ENCODE measurements at places on chromosomes 2 and 18.

DNA sequence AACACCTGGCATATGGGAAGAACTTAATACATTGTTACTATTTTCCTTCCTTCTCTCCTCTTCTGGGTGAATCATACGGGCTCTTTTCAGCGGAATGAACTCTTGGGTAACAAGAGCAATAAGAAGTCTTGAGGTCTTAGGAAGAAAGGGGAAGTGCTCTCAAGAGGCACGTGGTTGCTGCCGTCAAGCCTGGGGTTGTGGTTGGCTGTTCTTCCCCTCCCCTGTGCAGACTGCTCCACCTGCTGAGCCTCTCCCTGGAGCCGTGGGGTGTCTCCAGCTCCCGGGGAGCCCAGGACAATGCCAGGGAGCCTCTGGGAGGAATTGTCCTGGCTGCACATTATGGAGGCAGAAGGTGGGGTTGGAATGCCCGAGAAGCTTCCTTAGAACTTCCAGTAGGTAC lies 19.4 kb downstream of the TOGARAM2 start:
- DNase-seq = no peak

- DNase-seq = no peak
These were observed 59.7 kb upstream of the SALL3 start for GRCh38 chr18:78919956-78920355.

GRCh38 chr18:66167829-66168684 lies 417.2 kb downstream of the CDH7 start:
- DNase-seq = no peak

DNA sequence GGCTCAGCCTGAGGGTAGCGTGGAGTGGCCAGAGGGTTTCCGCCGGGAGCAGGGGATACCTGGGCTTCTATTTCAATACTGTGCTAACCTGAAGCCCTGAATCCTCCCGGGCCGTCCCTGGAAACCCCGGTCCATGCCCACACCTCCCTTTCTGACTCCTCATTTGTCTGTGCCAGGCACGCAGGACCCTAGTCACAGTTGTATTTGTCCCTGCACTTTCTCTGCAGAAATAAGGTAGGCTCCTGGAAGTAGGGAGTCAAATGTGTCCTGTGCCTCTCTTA lies 418.8 kb upstream of the HS6ST1 start:
- DNase-seq = no peak

DNA sequence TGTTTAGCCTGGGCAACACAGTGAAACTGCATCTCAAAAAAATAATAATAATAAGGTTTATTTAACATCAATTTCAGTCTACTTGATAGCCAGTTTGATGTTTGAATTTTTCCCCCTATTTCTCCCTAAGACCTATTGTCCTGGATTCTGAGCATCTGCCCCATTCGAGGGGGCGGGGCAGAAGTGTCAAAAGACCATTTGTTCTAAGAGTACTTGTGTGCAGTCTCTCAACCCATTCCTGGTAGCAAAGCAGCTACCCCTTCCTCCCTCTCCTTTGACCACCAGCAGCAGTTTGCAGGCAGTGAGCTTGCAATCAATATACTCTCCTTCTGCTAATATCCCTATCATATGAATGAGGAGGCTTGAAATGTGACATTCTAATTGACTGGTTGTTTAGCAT lies 71.9 kb downstream of the VWC2L start:
- no peak for DNase-seq

- DNase-seq = no peak
These were observed 685.1 kb downstream of the NRXN1 start for GRCh38 chr2:50346629-50347357.

DNA sequence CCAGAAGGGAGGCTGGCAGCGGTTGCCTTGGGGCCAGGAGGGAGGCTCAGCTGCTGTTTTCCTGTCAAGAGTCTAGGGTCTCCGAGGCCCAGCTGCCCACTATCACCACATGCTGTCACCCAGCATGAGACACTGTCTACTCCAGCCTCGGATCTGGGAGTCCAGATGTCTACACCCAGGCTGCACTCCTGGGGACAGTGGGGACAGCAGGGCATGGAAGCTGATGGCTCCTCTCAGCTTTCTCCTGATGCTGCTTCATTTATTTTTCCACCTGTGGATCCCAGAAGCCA lies 134.0 kb downstream of the PTGR3 start:
- no peak for DNase-seq

DNA sequence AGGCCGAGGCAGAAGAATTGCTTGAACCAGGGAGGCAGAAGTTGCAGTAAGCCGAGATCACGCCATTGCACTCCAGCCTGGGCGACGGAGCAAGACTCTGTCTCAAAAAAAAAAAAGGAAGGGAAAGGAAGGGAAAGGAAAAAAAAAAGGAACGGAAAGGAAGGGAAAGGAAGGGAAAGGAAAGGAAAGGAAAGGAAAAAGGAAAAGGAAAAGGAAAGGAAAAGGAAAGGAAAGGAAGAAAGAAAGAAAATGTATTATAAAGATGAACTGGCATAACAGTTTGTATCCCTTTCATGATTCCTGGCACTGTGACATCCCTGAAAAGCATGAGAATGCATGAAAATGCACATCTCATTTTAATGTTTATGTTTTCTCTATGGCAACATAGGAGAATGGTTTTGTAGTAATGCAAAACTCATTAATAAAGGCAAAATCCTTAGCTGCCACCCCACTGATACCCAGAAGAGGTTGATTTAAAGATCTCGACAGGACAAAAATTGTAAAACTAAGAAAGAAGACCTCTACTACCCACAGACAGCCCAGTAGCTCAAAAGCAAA lies 11.5 kb upstream of the MREG start:
- no peak for DNase-seq

- no peak for DNase-seq
These were observed 264.4 kb upstream of the FIGN start for GRCh38 chr2:164000176-164000575.

DNA sequence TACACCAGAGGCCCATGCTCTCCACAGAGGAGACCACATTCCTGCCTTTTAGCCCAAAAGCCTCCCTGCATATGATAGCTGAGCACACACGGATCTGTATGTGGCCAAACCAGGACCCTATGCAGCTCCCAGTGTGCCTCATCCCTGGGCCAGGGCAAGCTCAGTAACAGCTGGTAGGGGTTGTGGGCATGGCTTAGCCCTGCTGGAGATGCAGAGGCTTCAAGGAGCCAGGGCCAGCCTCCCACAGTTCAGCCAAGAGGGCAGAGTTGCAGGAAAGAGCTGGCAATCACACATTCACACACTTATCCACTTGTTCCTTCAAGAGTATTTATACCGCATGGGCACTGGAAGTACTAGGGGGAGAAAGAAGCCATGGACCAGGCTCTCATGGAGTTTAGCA lies 1.6 kb upstream of the LIMS2 start:
- DNase-seq = no peak

GRCh38 chr2:32067549-32067948 lies 4.2 kb downstream of the SPAST start:
- DNase-seq = no peak

DNA sequence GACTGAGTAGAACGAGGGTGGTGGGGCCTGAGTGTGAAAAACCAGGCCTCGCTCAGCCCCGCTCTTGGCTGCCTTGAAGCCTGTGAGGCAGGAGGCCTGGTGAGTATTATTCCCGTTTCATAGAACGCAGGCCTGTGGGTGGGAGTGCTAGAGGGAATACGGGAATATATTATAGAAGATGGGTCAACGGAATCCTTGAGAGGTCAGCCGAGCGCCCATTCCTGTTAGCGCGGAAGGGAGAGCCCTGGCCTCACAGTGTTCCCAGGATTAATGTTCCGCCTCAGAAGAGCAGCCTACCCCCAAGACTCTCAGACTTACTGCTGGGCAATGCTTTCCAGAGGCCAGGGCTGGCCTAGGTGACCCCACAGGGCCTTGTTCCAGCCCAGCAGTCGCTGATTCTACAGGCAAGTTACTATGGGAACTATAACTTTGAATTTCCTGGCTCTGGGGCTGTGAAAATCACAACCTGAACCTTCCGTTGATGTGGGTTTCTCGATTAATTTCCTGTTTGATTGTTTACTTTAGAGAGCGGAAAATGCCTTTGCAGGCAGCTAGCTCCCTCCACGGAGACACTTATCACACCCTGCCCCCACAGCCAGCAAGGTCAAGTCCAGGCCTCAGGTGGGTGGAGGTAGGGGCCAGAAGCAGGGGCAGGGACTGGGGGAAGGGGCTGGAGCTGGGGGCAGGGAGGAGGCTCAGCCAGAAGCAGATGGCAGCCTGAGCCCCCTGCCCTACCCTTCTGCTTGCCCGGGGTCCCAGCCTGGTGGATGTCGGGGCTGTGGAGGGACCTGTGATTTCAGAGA lies 108.3 kb downstream of the SMAD7 start:
- DNase-seq = no peak

DNA sequence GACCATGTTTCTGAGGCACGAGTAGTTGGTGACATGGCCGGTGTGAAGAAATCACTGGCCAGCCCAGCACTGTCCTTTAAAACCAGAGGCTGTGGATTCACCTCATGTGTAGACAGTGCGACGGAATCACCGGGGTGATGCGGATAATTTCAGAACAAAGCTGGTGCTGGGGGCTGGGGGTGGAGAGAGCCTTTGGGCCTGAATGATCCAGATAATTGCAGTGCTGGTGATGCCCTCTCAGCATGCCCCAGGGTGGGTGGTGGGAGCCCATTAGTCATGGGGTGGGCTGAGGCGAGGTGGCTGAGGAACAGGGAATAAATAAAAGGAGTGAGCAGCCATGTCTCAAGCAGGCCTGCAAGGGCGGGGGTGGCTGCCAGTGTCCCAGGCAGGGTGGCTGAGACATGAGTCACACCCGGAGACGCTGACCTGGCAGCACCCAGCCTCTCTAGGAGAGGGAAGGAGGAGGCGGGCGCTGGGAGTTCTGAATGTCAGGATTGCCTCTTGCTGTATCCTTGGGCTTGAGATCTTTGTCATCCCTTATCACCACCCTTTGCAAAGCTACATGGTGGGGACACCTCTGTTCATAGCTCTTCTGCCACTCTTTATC lies 151.1 kb upstream of the MSH6 start:
- peak; percentile 96 for DNase-seq

DNA sequence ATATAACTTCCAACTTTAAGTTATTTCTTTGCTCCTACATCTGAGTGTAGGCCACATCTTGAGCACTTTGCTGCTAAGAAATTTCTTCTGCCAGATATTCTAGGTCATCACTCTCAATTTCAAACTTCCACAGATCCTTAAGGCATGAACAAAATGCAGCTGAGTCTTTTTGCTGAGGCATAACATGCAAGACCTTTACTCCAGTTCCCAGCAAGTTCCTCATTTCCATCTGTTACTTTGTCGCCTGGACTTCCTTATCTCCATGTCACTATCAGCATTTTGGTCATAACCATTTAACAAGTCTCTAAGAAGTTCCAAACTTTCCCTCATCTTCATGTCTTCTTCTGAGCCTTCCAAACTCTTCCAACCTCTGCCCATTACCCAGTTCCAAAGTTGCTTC lies 1077.3 kb upstream of the TMEFF2 start:
- DNase-seq = no peak

DNA sequence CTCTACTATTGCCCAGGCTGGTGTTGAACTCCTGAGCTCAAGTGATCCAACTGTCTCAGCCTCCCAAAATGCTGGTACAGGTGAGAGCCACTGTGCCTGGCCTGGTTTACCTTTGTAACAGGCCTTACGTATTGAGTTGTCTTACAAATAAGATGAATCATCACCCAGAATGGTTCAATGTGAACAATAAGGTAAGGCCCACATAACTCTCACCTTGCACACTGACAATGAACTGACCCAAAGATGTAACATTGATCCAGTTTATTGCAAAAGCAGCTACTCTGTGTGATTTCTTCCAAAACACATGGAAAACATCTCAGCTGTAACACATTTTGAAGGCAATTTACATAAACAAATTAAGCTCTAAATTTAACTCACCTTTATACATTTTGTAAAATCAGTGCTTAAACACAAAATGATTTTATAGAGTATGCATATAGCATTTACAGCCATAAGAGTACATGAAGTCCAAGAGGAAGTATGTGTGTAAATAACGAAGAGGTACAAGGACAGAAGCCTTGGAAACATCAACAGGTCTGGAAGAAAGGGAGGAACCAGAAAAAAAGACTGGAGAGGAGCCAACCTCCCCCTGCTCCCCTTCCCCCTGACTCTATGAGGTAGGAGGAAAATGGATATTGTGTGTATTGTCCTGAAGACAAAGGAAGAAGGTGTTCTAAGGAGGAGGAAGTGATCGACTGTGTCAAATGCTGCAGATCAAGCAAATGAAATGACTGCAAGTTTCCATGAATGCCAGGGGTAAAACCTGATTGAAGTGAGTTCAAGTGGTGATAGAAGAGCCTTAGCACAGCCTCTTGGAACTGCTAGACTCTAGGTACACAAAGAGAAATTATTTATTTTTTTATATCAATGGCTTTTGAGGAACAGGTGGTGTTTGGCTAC lies 5.6 kb upstream of the WDFY1 start:
- no peak for DNase-seq

DNA sequence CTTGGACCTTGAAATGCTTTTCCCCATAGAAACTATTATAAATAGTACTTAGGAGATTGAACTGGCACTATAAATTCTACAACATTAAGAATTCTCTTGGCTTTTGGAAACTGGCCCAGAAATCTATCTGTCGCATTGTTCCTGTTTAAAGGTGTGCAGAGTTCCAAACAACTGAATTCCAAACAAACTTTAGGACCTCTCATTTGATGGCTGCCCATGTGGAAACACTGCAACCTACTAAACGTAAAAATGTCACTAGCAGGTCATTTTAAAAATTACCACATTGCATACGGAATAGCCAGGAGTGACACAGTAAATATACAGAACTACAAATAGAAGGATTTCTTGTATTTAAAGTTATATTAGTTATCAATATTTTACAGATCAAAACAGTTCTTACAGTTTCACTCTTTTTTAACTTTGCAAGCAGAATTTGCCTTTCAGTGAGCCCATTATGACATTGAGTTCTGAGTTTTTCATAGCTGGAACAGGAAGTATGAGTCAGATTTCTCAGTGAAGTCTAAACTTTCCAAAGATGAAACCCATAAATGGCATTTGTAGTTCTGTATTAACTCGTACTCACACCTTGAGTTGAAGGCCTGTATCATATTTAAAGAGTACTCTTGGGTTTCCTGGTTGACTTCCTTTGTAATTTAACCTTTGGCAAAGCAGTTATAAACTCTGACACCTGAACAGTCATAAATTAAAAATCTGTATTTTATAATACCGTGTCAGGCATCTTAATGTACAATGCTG lies 142.3 kb upstream of the BOD1L2 start:
- DNase-seq = peak; percentile 42

- DNase-seq = no peak
These were observed 232.1 kb downstream of the NDUFA10 start for GRCh38 chr2:239793086-239793485.

DNA sequence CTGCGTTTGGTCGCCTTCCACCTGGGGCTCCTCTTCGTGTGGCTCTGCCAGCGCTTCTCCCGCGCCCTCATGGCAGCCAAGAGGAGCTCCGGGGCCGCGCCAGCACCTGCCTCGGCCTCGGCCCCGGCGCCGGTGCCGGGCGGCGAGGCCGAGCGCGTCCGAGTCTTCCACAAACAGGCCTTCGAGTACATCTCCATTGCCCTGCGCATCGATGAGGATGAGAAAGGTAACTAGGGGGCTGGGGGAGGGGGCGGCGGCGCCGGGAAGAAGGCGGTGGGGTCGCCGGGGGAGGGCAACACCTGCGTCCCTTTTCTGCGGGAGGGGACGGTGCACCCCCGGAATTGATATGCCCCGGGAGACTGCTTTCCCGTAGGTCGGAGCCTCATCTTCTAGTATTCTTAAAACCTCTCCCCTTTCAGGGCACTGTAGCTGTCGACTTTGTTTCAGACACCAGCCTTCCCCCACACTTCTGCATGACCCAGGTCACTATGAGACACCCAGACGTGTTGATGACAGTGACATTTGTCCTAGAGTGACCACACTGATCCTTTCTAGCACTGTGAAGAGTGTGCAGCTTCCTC lies 755 bp downstream of the SPAST start:
- DNase-seq = peak; percentile 29

- no peak for DNase-seq
These were observed 26.4 kb downstream of the SPEG start for GRCh38 chr2:219461047-219461514.

Data from AG20443 (cell line).